Naive thymus-derived CD8-positive, alpha-beta T cell (primary cell): ENCODE measurements at places on chromosomes 1 and 21. TPM values are rescaled to one million over a fixed set of nuclear protein-coding genes. Genes with fewer than 3 reads are reported as not detected.

DNA sequence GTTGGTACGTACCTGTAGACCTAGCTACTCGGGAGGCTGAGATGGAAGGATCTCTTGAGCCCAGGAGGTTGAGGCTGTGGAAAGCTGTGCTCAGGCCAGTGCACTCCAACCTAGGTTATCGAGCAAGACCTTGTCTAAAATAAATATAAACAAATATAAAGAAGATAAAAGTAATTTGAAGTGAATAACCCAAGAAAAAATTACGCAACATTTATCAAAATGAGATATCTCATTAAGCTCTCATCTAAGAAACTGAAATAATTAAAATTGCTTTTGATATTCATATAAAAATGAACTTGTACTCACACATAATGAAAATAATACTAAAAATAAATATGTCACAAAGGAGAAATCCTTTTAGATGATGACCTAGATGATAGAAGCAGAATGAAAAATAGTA is 647.1 kb upstream of the NCAM2 start:
- no peak for DNase-seq

- peak; percentile 59 for DNase-seq
Observed at GRCh38 chr1:229227298-229227919, 43.5 kb upstream of the RAB4A start.

- DNase-seq, result no peak
Observed at GRCh38 chr21:36703626-36704280, 4.8 kb downstream of the SIM2 start.

GRCh38 chr1:94875794-94876193 is 51.1 kb downstream of the CNN3 start:
- no peak for DNase-seq

DNA sequence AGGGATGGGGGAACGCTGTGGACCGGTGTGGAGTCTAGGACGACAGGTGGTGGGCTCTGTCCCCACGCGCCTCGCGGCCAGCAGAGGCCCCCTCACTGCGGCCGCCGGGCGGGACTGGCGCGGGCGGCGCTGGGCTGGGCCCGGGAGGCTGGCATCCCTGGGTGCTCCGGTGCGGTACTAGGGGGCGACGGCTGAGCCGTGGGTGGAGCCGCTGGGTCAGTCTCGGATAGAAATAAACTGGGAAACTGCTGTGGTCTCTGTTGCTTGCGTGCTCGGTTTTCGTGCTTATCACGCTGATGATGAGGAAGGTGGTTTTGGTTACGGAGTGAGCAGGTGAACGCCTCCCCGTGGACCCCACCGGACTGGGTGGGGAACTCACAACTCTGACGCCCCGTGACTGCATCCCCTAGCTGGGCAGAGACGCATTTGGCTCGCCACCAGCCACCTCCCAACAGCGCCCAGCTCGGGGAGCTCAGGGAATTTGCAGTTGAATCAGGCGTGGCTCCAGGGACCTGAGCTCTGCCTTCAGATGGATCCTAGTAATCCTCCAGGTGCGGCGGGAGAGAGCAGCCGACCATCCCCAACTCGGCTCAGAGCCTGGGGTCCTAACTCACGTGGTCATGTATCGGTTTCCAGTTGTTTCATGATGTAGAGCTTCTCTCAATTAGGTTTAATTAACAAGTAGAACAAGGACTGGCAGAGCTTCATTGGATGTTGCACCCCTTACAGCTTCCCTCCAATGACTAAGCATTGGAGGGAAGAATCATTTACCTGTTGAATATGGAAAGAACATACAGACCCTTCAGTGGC is 32.1 kb downstream of the HSD17B7 start:
- no peak for DNase-seq

DNA sequence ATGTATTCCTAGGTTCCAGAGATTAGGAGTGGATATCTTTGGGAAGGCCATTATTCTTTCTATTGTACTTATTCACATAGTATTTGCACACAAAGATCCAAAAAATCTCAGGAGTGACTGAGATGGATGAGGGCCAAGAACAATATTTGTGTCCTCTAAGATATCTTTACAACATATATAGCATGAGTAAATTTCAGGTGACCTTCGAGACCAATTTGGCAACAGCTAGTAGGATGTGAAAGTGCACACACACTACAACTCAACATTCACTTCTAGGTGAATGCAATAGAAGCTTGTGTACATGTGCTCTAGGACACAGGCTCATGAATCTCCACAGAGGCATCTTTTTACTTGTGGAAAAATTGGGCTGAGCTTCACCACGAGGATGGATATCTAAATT is 224.0 kb downstream of the C1orf94 start:
- DNase-seq, result no peak

DNA sequence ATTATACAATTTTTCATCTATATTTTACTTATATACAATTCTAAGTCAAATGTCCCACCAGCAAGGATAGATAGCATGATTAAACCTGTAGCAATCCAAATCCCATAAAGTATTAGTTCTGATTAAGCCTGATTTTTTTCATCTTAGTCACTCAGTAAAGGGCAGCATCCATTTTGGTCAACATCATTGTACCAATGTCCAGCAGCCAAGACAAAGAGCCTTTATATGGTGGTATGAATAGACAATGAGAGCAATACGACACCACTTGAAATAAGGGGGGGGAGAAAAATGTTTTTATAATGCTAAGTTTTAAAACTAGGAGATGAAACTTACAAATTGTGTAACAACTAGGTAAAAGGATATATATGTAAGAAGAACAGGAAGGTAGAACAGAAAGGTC is 7.4 kb downstream of the ZNF644 start:
- DNase-seq, result no peak

DNA sequence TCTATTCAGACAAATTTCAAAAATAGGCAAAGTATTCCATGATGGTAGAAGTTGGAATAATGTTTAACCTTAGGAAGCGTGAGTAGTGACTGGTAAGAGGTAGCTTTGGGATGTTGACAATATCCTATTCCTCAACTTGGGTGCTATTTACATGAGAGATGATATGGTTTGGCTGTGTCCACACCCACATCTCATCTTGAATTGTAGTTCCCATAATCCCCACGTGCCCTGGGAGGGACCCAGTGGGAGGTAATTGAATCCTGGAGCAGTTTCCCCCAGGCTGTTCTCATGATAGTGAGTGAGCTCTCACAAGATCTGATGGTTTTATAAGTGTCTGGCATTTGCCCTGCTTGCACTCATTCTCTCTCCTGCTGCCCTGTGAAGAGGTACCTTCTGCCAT is 67.3 kb downstream of the PLPPR4 start:
- no peak for DNase-seq

Gene PRR9
- total RNA-seq, result not detected

DNA sequence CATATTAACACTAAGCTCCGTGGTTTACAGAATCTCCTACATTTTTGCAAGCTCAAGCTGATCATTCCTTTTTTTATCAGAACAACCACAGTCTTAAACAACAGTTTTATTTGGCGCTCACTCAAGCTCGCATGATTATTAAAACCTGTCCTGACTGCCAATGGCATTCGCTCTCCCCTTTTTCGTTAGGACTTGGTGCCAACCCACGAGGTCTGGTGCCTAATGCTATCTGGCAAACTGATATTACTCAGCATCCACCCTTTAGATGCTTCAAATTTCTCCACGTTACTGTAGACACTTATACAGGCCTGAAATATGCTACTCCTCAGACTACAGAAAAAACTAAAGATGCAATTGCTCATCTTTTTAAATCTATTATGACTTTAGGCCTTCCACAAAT is 23.0 kb upstream of the ITLN1 start:
- no peak for DNase-seq

DNA sequence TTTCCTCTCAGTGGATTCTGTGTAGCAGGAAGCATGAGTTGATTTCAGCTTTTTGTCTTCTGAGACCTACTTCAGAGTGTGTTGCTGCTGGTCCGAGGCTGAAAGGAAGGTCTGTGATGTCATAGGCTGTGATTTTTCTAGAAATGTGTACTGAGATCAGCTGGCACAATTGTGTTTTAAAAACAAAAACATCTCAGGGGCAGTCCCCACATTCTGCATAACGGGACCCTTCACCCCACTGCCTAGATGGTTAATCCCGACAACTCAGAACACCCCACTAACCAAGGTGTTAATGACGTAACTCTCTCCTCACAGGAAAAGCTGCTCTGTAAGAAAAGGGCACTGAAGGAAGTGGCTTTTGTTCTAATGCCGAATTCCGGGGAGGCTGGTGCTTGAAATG is 59.8 kb upstream of the PPP2R5A start:
- peak; percentile 1 for DNase-seq

DNA sequence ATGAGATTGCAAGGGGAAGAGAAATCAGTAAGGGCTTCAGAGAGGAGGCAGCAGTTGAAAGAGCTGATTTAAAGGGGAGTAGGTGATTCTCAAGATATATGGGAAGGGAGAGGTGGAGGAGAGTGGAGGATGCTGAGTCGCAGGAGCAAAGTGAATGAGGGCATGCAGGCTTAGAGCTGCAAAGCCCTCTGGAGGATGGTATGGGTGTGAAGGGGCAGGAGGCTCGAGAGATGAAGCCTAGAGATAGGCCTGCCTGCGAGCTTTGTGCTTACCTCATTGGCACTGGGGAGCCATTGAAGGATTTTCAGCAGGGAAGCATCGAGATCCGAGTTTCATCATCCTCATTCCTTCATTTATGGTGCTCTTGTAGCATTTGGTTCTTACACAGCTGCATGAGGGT is 15.8 kb upstream of the SH2D2A start:
- no peak for DNase-seq

Gene VCAM1
- total RNA-seq, result not detected

Gene SPATA21
- not detected for total RNA-seq

GRCh38 chr1:204828352-204828850 is 42.3 kb upstream of the NFASC start:
- DNase-seq, result peak; percentile 9

GRCh38 chr1:164841702-164842465 is 282.9 kb downstream of the PBX1 start:
- no peak for DNase-seq

Gene CDK18
- total RNA-seq, result 6.1 TPM

DNA sequence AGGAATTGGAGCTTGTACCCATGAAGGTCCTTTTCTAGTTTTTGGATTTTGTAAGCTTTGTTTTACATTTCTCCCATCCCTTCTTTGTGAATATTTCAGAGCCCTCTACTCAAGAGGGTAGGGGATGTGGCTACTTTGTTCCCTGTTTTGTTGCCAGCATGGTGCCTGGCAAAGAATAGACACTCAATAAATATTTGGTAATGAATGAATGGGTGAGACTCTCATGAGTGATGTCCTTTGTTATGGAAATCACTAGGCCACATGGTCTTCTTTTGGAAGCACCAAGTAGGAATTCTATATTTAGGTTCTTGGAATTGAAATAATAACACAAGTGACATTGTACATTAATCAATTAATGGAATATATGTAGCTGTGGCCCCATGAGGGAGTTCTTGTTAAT is 26.8 kb upstream of the ATP5PO start:
- no peak for DNase-seq

- DNase-seq, result no peak
Observed at GRCh38 chr1:213276236-213276635, 225.2 kb downstream of the RPS6KC1 start.

GRCh38 chr1:235808223-235808622 is 58.5 kb downstream of the LYST start:
- no peak for DNase-seq

Gene SMYD2
- 37.2 TPM for total RNA-seq

DNA sequence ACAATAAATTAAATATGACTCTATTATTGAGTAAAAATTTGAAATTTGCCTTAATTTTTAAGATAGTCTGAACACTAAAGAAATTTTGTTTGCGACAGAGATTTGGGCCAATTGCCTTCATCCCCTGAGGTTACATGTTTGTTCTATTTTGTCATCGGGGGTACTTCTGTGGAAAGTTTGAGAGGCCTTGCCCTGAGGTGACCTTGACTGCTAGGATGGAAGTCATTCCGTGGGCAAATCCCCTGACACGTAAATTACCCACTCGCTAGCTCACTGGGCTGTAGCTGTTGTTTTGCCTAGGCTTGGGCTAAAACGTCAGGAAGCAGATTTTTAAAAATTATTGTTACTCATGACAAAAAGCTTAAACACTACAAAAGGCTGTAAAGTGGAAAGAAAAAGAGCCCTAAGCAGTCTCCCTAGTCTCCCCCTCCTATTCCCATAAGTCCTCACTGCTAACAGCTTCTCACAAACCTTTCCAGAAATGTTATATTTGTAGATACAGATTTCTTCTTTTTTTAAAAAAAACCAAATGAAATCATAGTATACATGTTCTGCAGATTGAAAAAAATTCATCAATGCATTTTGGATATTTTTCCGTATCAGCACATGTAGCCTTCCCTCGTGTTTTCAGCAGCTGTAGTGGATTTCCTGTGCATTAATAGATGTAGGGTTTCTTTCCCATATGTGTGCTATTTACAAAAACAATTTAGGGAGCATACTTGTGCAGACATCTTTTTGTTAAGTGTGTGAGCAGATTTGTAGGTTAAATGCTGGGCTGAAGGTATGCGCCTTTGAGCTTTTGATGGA is 142.7 kb downstream of the MRPS6 start:
- no peak for DNase-seq

Gene KRTAP7-1
- not detected for total RNA-seq

DNA sequence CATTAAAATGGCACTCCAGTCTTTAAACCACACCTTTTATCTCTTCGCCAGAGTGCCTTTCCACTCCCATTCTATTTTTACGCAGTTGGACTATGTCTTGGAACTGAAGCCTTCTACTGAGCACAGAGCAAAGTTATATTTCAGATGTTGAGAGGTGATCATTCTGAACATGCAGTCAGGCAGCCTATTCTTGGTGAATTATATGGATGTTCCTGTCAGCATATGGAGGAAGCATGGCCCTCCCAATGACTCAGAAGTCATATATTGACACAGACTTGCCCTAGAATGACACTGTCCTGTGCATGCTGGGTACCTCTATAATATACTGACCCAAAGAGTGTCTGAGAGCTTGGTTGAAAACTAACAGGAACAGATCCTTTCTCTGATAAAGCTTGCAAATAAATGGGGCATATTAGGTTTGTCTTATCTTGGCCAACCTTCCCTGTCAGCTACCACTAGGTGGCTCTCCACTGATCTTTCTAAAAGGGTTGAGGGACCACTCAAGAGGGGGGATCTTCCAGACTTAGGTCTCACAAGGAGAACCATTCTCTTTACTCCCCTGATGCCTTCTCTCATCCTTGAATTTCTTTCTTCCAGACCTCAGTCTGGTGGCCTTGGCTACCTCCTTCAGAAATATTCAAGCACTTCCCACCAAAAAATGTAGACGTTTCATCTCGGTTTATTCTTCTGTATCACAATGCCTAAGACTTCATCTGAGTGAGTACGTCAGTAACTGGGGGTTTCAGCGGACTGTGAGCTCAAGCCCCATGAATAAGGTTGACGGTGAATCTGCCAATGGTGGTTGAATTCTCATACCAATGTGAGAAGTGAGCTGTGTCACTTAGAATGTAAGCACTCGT is 11.8 kb upstream of the ALG14 start:
- peak; percentile 23 for DNase-seq

DNA sequence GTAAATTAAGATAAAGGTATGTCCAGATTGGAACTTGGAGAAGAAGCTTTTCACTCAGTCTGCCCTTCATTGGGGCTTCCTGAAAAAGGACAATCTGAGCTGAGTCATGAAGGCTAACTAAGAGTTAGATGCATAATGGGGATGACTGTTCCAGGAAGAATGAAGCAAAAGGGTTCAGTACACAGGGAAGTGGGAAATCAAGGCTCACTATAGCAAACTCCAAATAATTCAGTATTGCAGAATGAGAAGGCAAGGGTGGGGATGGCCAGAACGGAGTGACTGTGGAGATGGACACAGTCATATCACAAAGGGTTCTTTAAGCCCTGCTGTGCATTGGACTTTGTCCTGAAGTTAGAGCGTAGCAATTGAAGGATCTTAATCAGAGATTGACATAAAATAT is 158.3 kb downstream of the FGGY start:
- DNase-seq, result no peak

Gene HUNK
- total RNA-seq, result 0.23 TPM

- no peak for DNase-seq
Observed at GRCh38 chr1:36710951-36711350, 228.2 kb upstream of the CSF3R start.

- no peak for DNase-seq
Observed at GRCh38 chr1:30762152-30762929, 4.8 kb upstream of the LAPTM5 start.
